ENCODE measurements at places on chromosomes 5 and 9. TPM values are rescaled to one million over a fixed set of nuclear protein-coding genes. Genes with fewer than 3 reads are reported as not detected.

- no peak for DNase-seq
Observed at GRCh38 chr5:39757131-39757530, 332.4 kb upstream of the DAB2 start.

DNA sequence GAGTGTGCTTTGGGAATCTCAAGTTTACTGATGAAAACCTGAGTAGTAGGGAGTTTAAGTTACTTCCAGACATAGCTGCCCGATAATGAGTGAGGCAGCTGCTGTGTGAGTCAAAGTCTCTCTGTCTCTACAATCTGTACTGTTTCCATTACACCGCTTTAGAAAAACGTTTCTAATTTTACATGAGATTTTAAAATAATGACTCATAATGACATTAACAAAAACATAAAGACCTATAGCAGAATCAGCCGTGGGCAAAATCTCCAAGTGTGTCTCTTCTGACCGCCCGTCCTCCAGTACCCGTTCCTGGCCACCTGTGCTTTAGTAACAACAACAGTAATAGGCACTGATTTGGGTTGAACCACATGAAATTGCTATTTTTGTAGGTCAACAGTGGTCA, 69.6 kb upstream of the PRRC1 start:
- DNase-seq: no peak

- peak; percentile 77 for DNase-seq
Observed at GRCh38 chr9:129140397-129141065, 29.3 kb downstream of the PTPA start.

Gene SEMA6A
- 9.4 TPM for total RNA-seq

DNA sequence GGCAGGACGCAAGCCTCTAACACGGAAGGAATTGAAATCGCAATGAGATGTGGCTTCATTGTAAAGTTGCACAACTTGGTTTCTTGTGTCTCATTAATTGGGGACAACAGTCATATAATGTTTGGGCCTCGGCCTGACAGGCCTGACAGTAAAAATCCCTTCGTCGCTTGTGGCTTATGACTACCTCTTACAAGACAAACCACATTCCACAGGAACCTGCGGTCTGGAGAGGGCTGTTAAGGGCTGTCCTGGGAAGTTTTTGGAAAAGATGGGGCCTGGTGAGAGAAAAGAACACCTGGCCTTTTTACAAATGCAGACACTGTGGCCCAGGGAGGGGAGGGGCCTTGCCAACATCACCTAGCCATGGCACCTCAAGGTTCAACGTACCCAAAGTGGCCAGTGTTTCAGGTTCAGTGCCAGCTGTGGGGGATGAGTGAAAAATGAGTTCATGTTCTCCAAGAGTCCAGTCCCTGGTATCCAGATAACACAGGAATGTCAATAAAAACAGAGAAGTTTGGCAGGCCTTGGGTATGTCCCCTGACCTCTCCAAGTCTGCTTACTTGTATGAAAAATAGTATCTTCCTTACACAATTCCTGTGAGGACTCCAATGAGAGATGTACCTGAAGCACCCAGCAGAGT, 22.2 kb downstream of the SHB start:
- DNase-seq: no peak

- no peak for DNase-seq
Observed at GRCh38 chr5:12284604-12285003, 380.4 kb upstream of the CTNND2 start.
